Kidney capillary endothelial cell (primary cell): ENCODE measurements at places on chromosomes 6 and 20.
A peak's percentile ranks its signal among the peaks of the same experiment; 100 is the strongest.

DNA sequence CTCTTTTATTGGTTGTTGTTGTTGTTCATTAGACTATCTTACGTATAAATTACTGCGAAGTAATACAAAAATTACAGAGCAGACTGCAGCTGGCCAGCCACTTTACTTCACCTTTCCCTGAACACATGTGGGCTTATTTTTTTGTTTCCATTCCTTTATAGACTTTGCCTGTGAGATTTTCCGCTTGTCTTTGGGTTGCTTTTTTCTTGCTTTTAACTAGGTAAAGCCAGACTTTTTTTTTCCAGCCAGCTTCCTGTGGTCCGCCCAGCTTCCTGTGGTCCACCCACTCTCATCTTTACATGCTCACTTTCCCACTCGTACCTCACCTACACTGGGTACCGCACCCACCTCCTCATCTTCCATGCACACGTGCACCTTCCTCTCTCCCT lies 79.0 kb downstream of the IPCEF1 start:
- no peak for DNase-seq

DNA sequence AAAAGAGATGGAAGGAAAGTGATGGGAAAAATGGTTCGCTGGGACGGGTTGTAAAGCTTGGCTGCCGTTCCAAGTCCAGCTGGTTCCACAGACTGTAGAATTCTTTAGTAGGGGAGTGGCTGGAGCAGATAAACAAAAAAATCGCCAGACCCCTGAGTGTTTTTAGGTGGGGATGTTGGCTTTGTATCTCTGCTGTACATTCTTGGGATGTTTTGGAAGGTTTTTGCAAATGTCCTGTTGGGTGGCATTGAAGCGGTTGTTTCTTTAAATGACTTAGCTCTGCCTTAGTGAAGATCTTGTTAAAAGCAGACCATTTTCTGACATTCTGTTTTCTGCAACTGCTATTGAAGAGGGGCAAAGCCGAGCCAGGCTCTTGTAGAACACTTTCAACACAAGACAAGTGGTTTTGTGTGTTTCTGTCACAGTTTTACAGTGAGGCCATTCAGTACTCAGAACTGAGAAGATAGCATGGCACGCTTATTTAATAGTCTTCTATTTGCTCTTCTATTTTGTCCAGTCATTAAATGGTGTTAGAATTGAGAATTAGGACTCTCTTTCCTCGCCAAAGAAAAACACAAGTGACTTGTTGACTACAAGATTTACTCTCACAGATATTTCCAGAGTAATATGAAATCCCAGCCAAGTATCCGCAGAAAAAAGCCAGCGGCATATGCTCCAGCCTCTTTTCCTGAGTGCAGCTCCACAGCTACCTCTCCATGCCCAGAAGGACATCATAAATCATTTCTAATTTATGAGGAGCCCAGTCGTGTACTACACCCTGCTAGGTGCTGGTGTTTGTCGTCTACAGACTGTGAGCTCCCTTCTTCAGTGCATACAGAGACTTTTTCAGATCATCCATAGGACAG lies 65.8 kb downstream of the PHACTR2 start:
- no peak for DNase-seq

DNA sequence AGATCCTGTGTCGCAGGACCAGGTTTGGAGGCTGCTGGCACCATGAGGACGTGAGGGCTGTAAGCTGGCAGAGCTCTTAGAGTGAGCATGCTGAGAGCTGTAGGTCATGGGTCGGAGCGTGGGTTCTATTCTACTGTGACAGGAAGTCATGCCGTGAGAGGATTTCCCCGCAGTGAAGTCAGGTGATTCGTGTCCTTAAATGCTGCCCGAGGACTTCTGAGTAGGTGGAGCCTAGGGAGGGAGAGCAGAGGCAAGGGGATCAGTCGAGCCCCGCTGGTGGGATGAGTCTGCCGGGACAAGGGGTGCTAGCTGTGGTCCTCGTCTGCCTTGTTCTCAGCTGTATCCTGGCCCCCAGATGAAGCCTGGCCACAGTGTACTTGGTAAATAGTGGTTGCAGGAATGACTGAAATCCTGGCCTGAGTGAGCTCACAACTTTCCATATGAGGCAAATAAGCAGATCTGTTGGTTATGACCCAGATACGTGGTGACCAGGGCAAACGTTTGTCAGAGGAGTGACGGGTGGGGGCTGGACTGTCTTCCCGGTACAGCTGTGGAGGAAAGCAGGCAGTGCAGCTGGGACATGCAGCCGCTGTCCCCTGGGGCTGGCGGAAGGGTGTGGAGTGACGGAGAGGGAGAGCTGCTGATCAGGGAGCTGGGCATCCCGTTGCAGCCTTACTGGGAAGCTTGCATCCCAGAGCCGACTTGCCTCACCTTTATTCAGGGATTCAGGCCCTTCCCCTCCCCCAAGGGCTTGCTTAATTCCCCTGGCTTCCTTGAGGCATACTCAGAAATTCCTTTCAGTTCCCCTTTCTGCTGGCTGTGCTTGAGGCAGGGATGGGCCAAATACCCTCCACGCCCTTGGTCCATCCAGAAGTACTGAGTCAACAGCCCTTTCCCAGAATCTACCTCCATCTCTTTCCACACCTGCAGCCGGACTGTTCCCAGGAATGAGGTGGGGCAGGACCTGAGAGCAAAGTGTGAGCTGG lies 250.9 kb upstream of the RREB1 start:
- peak; percentile 18 for DNase-seq

DNA sequence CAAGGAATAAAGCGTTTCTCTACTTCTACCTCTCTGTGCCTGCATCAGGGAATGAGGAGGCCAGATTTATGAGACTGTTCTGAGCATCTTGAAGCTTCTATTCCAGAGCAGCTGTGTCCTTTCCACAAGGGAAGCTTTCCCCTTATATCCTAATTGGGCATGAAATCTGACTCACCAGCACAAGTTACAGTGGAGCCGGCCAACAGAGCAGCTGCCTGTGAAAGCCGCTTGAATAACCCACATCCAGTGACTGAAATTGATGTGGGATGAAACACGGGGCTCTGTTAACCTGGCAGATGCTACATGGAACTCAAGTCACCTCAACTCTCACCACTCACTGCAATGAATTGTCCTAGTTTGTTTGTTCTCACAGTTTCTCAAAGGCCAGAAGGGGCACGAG lies 400.3 kb downstream of the TFAP2A start:
- DNase-seq, result no peak

- no peak for DNase-seq
These were observed 53.2 kb downstream of the VSTM2L start for GRCh38 chr20:37956107-37956585.

- DNase-seq, result no peak
These were observed 7.7 kb upstream of the PTPRA start for GRCh38 chr20:2865630-2866029.

DNA sequence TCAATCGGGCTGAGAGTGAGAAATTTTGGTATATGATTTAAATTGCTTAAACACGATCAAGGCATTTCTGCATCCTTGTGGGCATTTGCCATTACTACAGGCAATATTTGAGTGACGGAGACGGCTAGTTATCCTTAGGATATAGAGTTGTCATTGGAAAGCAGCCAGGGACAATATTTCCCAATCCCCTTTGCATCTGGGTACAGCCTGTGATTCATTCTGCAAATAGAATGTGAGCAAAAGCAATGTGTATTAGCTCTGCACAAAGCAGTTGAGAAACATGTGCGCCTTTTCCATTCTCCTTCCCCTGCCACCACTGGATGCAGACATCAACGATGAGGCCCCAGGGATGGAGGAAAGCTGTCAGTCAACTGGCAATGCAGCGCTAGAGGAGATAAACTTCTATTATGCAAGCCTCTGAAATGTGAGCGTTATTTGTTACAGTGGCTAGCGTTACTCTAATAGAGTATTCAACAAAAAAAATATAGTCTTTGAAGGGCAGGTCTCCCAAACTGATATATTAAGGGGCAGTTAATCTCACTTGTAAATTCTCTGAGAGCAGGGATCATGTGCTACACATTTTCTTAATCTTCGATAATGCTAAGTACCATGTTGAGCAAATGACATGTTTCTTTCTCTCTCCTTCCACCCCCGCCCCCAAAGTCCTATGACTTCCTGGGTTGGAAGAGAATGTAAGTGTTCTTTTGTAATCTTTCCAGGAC lies 37.1 kb upstream of the NCOA3 start:
- peak; percentile 14 for DNase-seq

DNA sequence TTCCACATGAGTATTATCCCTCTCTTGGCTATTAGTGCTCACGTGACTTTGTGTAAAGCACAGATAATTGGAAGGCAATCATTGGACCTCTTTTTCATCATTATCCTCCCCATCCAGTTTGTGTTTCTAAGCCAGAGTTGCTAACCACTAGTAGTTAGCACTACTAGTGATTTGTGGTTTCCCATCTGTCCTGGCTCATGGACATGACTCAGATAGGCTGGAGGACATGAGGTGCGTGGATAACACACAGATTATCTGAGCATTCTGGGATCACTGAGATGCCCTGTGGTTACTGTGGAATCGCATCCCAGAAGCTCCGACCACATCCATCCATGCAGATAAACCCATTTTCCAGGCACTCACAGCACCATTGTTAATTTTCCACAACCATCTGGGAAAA lies 123.8 kb upstream of the NAA20 start:
- no peak for DNase-seq
